Colonic mucosa (tissue), 4 donors: ENCODE measurements at places on chromosomes 1 and 21. TPM values are rescaled to one million over a fixed set of nuclear protein-coding genes. Genes with fewer than 3 reads are reported as not detected.
A peak's percentile ranks its signal among the peaks of the same experiment; 100 is the strongest.

AMY1B gene
- not detected for total RNA-seq

FAM229A gene
- 5.6 TPM for total RNA-seq

SPRR4 gene
- not detected for total RNA-seq

- no peak overlapping the region for H3K27ac ChIP-seq
- H3K27me3 ChIP-seq, result no peaks in the 10 kb centered on the region
- peak; percentile 51 for DNase-seq
- no peaks in the 10 kb centered on the region for H3K4me1 ChIP-seq
- no peak overlapping the region for H3K4me3 ChIP-seq
- no peaks in the 10 kb centered on the region for H3K36me3 ChIP-seq
Measured at GRCh38 chr1:110634455-110635311, 28.5 kb upstream of the KCNA2 start.

GRCh38 chr1:168726719-168727118 lies 2.3 kb downstream of the DPT start:
- H3K27ac ChIP-seq, result no peak overlapping the region
- no peak for DNase-seq
- no peaks in the 10 kb centered on the region for H3K4me1 ChIP-seq
- no peaks in the 10 kb centered on the region for H3K27me3 ChIP-seq

DNA sequence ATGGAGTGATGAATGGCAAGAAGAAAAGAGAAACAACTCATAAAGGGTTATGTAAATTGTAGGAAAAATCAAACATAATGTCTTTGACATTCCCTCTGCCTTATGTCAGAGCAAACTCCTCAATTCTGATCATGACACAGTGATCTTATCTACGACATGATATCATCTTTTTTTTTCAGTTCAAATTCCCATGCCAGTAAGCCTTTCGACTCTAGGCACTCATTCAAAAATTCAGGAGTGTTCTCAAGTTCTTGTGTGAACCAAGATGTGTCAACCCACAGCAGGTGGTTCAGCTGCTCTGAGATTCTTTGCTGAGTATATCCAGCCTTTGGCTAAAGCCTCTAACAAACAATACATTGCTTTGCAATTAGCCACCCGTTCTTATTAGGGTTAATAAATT lies 97.1 kb upstream of the ESRRG start:
- H3K4me1 ChIP-seq, result no peaks in the 10 kb centered on the region
- no peak overlapping the region for H3K27ac ChIP-seq
- no peaks in the 10 kb centered on the region for H3K27me3 ChIP-seq

DNA sequence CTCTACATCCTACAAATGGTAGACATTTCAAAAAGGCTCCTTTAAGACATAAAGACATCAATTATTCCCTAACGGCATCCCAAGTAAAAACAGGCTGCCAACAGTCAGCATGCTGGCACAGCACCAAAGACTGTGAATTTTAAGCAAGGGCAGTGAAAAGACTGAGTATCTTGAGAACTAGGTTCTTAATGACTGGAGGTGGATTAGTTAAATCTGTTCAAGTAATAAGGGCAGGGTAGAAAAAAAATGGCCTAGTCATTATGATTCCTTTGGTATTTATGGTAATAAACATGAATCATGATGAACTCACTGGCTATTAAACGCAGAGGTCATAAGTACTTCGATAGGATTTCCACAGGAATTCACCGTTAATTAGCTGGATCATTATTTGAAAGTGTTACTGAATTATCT lies 75.2 kb downstream of the KIFAP3 start:
- H3K4me1 ChIP-seq, result no peaks in the 10 kb centered on the region
- H3K4me3 ChIP-seq, result no peak overlapping the region
